ENCODE measurements at places on chromosomes 3 and 15. TPM values are rescaled to one million over a fixed set of nuclear protein-coding genes. Genes with fewer than 3 reads are reported as not detected.
A peak's percentile ranks its signal among the peaks of the same experiment; 100 is the strongest.

GRCh38 chr15:38231436-38231835 lies 21.2 kb upstream of the SPRED1 start:
- no peak for DNase-seq
- H3K27ac ChIP-seq: no peak overlapping the region
- 0 out of 2 replicates have a peak, but pooled peaks cover 5% of the 10 kb centered on the region for H3K4me1 ChIP-seq
- no peak overlapping the region for H3K4me3 ChIP-seq
- H3K36me3 ChIP-seq: no peaks in the 10 kb centered on the region

GRCh38 chr3:45601156-45601555 lies 6.6 kb downstream of the LIMD1 start:
- peaks cover 1% of the 10 kb centered on the region for H3K36me3 ChIP-seq
- no peak for DNase-seq
- H3K4me1 ChIP-seq: peaks cover 3% of the 10 kb centered on the region
- no peaks in the 10 kb centered on the region for H3K27me3 ChIP-seq
- H3K4me3 ChIP-seq: no peak overlapping the region

DNA sequence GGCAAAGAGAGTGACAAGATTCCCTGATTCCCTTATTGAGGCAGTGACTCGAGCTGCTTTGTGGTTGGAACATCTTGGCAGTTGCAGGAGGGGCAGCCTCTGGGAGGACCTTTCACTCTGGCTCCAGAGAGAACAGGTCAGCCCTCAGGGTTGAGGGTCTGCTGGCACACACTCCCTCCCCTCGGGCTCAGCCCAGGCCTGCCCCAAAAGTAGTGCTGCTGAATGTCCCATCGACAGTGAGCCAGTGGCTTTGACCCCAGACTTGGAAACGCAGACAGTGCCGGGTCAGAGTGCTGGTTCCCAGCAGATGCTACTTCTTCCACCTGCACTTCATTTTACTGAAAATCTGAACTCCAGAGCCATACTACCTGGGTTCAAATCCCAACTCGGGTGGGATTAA lies 25.6 kb upstream of the ATP2B2 start:
- no peaks in the 10 kb centered on the region for H3K36me3 ChIP-seq
- H3K27me3 ChIP-seq: no peaks in the 10 kb centered on the region

GRCh38 chr15:87215100-87215499 lies 1041.4 kb downstream of the NTRK3 start:
- no peak overlapping the region for H3K4me3 ChIP-seq
- no peaks in the 10 kb centered on the region for H3K36me3 ChIP-seq
- H3K27me3 ChIP-seq: no peaks in the 10 kb centered on the region

DNA sequence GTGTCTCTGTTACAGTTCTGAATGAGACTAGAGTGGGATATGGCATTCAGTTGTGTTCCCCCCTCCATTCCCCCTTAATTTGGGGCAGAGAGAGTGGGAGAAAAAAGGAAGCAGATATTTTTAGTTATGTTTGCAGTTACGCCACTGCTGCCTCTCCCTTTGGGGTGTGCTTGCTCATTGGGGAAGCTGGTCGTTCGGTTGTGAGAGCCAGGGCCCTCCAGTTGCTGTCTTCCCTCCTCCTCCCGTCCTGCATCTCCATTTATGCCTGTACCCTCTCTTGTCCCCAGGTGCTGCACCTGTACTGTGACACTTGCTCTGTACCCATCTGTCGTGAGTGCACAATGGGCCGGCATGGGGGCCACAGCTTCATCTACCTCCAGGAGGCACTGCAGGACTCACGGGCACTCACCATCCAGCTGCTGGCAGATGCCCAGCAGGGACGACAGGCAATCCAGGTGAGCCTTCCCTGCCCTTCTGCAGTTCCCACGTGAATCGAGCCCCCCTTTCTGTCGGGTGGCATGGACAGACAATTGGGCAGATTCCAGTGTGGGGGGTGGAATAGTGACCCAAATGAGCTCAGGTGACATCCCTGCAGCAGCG lies 55.8 kb downstream of the TRIM71 start:
- H3K4me3 ChIP-seq: no peak overlapping the region
- no peaks in the 10 kb centered on the region for H3K27me3 ChIP-seq
- peaks cover 25% of the 10 kb centered on the region for H3K4me1 ChIP-seq
- no peak overlapping the region for H3K27ac ChIP-seq
- no peak for DNase-seq
- peaks cover 3% of the 10 kb centered on the region for H3K36me3 ChIP-seq

DNA sequence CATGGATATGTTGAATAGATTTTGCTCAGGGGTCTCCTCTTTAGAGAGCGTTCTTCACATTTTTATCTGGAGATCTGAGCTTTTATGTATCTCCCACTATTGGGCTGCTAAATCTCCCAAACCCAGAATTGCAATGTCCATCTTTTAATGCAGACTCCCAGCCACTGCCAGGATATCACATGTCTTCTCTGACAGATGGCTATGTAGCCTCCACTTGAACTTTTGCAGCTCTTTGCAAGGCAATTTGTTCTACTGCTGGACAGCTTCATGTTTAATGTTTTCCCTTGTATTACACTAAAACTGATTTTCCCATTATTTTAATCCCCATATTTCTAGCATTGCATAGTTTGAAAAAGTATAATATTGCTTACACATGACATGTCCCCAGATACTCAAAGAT lies 177.2 kb downstream of the LPP start:
- no peak for DNase-seq
- no peaks in the 10 kb centered on the region for H3K36me3 ChIP-seq
- no peak overlapping the region for H3K4me3 ChIP-seq
- no peak overlapping the region for H3K27ac ChIP-seq
- H3K4me1 ChIP-seq: no peaks in the 10 kb centered on the region

DNA sequence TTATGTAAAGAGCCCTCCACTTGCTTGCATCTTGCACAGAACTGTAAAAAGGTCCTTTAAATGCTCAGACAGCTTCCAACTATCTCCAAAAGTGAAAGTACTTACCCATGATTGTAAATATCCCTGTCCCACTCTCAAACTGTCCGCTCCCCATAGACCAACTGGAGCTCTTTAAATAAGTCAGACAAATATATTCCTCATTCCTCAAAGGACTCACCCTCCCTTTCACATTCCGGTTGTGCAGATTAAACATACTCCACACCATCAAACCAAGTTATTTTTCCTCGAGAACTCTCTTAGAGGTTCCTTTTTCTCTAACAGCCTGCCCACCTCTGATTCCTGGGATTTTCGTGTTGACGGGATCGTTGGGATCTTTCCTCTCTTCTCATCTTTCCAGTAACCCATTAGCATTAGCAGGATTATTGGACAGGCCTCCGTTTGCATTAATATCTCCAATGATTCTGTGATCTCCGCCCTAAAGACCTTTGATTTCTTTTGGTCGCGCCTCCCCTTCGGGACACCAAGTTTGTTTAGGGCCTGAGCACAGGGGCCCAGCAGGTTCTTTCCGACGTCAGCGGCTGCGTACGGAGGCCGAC lies 763 bp downstream of the GOLGB1 start:
- H3K4me1 ChIP-seq: 0 out of 2 replicates have a peak, but pooled peaks cover 8% of the 10 kb centered on the region
- H3K4me3 ChIP-seq: peak overlapping the region; percentile 86
- H3K27ac ChIP-seq: no peak overlapping the region
- no peaks in the 10 kb centered on the region for H3K36me3 ChIP-seq

DNA sequence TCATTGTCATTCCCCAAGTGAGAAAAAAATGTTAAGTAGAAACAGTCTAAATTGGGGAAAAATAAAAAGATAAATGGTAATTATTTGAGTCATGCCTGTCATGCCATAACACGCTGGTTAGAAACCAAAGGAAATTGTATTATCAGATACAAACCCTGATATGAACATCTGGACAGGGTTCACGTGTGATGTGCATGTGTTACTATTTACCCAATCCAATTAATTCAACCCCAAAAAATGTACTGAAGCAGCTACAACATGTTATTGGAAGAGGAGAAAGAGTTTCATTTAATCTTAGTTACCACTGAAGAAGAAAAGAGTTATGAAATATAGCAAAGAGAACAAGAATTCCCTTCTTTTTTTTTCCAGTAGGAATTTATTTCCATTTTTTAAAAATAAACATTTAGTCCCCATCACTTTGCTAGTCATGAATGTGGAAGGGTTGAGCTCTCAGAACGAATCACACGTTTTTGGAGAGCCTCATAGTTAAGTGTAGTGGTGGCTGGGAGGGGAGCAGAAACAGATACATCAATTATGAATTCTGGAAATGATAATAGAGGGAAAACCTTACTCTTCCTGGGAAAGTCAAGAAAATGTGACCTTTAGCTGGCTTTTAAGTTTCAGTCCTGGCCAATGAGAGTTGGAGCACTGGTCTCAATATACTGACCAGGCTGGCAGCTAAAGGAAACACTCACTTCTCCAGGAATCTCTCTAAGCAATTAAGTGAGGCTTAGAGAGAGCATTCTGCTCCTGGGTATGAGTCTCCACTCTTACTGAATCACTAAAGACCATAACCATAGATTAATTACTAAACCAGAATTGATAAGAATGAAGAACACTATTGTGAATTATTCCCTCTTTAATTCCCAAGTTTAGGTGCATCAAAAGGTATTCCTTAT lies 796.5 kb downstream of the GRM7 start:
- DNase-seq: no peak
- no peaks in the 10 kb centered on the region for H3K4me1 ChIP-seq
- no peak overlapping the region for H3K4me3 ChIP-seq
- no peaks in the 10 kb centered on the region for H3K36me3 ChIP-seq
- no peak overlapping the region for H3K27ac ChIP-seq
- no peaks in the 10 kb centered on the region for H3K27me3 ChIP-seq

GRCh38 chr15:56919609-56920366 lies 1.3 kb downstream of the TCF12 start:
- H3K4me3 ChIP-seq: peak overlapping the region; percentile 92
- H3K36me3 ChIP-seq: no peaks in the 10 kb centered on the region
- DNase-seq: no peak
- peak overlapping the region; percentile 97 for H3K27ac ChIP-seq
- peaks cover 22% of the 10 kb centered on the region for H3K4me1 ChIP-seq
- no peaks in the 10 kb centered on the region for H3K27me3 ChIP-seq

DNA sequence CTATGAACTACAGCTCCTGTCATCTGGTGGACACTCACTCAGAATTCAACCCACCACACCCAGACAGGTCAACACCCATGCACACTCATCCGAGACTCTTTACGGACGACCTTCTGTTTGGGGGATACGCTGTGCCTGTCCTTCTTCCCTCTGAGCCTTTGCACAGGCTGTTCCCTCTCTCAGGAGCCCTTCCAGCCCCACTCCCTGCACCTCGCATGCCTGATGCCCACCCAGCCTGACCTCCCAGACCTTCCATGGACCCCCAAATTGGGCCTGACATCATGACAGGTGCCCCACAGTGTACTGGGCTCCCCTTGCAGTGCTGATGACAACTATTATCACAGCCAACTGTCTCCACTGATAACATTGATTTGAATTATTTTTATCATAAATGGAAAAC lies 135.8 kb downstream of the NSMCE3 start:
- no peaks in the 10 kb centered on the region for H3K4me1 ChIP-seq
- DNase-seq: no peak
- no peak overlapping the region for H3K27ac ChIP-seq
- no peaks in the 10 kb centered on the region for H3K36me3 ChIP-seq

- H3K4me3 ChIP-seq: no peak overlapping the region
- H3K27ac ChIP-seq: no peak overlapping the region
- no peaks in the 10 kb centered on the region for H3K4me1 ChIP-seq
- H3K36me3 ChIP-seq: no peaks in the 10 kb centered on the region
- no peak for DNase-seq
Measured at GRCh38 chr3:182420741-182421140, 372.6 kb upstream of the ATP11B start.

- no peak overlapping the region for H3K4me3 ChIP-seq
- no peaks in the 10 kb centered on the region for H3K27me3 ChIP-seq
- no peaks in the 10 kb centered on the region for H3K36me3 ChIP-seq
- no peak overlapping the region for H3K27ac ChIP-seq
Measured at GRCh38 chr3:101128001-101128400, 134.8 kb upstream of the ABI3BP start.

- no peak overlapping the region for H3K27ac ChIP-seq
- DNase-seq: no peak
- H3K27me3 ChIP-seq: no peaks in the 10 kb centered on the region
- no peaks in the 10 kb centered on the region for H3K4me1 ChIP-seq
- no peaks in the 10 kb centered on the region for H3K36me3 ChIP-seq
Measured at GRCh38 chr15:35000511-35000910, 12.4 kb upstream of the ZNF770 start.

GRCh38 chr3:114104414-114104813 lies 47.9 kb downstream of the QTRT2 start:
- no peak overlapping the region for H3K27ac ChIP-seq
- H3K36me3 ChIP-seq: no peaks in the 10 kb centered on the region
- no peak for DNase-seq
- no peaks in the 10 kb centered on the region for H3K4me1 ChIP-seq

- H3K27ac ChIP-seq: no peak overlapping the region
- no peaks in the 10 kb centered on the region for H3K27me3 ChIP-seq
- H3K36me3 ChIP-seq: no peaks in the 10 kb centered on the region
Measured at GRCh38 chr15:60212536-60212935, 185.2 kb downstream of the ANXA2 start.

- DNase-seq: no peak
- H3K4me1 ChIP-seq: no peaks in the 10 kb centered on the region
Measured at GRCh38 chr3:4908433-4909156, 70.6 kb upstream of the BHLHE40 start.

DNA sequence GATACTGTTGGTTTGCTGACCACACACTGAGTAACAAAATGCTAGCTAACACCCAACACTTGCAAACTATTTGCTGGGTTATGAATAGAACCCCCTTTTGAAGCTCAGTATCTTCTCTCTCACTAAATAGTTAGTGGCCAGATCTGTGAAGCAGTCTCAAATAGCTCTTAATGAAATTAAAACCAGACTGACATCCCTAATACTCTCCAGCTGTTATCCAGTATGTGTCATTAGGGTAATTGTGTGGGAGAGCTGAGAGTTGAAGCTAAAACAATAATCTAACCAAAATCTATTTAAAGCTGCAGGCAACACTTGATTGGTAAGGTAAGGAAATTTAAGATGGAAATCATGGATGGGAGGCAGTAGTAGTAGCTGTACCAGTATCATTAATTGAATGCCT lies 110.4 kb upstream of the RORA start:
- no peak overlapping the region for H3K27ac ChIP-seq
- H3K36me3 ChIP-seq: no peaks in the 10 kb centered on the region
- H3K4me1 ChIP-seq: no peaks in the 10 kb centered on the region
- H3K27me3 ChIP-seq: no peaks in the 10 kb centered on the region

GRCh38 chr3:117192888-117193287 lies 483.3 kb downstream of the TUSC7 start:
- no peaks in the 10 kb centered on the region for H3K4me1 ChIP-seq
- H3K4me3 ChIP-seq: no peak overlapping the region
- DNase-seq: no peak
- no peaks in the 10 kb centered on the region for H3K36me3 ChIP-seq
- no peaks in the 10 kb centered on the region for H3K27me3 ChIP-seq
- no peak overlapping the region for H3K27ac ChIP-seq

- no peaks in the 10 kb centered on the region for H3K27me3 ChIP-seq
- H3K27ac ChIP-seq: no peak overlapping the region
- no peak overlapping the region for H3K4me3 ChIP-seq
- no peaks in the 10 kb centered on the region for H3K36me3 ChIP-seq
- no peaks in the 10 kb centered on the region for H3K4me1 ChIP-seq
Measured at GRCh38 chr3:176651622-176652021, 545.7 kb downstream of the TBL1XR1 start.

Gene PLSCR5
- total RNA-seq: not detected

Gene DPPA2
- total RNA-seq: not detected

Gene GOLGA6L7
- not detected for total RNA-seq

Gene DGKG
- 0.81 TPM for total RNA-seq
